Osteoblast (primary cell): ENCODE measurements at places on chromosomes 2 and 18. TPM values are rescaled to one million over a fixed set of nuclear protein-coding genes. Genes with fewer than 3 reads are reported as not detected.
A peak's percentile ranks its signal among the peaks of the same experiment; 100 is the strongest.

GRCh38 chr2:12430407-12431133 lies 286.2 kb upstream of the TRIB2 start:
- no peak for DNase-seq

- DNase-seq: no peak
These were observed 294.8 kb upstream of the DDX18 start for GRCh38 chr2:117519721-117520120.

DNA sequence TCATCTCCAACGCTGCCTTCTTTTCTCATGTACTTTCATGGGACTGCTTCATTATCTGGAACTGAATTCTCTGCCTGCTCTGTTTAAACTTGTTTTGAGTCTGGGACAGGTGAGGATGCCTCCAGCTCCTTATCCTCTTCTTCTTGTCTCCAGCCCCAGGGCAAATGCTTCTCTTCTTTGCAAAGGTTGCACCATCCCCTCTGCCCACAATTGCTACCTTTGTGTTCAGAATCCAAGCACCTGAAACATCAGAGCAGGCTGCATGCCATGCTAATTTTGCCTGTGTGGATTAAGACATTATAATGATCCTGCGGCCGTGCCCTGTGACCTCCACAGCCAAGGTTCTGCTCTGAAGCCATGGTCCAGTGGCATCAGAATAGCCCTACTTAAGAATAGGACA lies 309.5 kb downstream of the EPHA4 start:
- no peak for DNase-seq

The LGALSL gene
- total RNA-seq: 3.6 and 3.8 TPM in 2 replicates

- DNase-seq: peak; percentile 82
These were observed 101.3 kb downstream of the INHBB start for GRCh38 chr2:120447127-120447785.

DNA sequence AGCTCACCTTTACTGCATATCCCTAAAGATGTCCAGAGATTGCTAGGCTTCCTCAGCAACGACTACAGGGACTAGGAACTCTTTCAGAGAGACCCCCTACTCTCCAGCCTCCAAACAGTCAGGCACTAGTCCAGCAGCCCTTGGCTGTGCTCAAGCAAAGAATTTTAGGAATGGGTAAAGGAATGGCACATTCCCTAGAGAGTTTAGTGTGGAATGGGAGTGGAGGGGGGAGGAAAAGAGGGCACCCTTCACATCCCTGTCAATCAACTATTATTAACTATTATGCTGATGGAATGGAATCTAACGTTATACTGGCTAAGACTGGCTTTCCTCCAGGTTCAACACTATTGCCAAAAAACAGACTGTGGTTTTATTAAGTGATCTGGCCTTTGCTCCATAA lies 64.8 kb downstream of the IKZF2 start:
- no peak for DNase-seq

- DNase-seq: no peak
These were observed 129.7 kb downstream of the GALNT1 start for GRCh38 chr18:35711227-35711626.

DNA sequence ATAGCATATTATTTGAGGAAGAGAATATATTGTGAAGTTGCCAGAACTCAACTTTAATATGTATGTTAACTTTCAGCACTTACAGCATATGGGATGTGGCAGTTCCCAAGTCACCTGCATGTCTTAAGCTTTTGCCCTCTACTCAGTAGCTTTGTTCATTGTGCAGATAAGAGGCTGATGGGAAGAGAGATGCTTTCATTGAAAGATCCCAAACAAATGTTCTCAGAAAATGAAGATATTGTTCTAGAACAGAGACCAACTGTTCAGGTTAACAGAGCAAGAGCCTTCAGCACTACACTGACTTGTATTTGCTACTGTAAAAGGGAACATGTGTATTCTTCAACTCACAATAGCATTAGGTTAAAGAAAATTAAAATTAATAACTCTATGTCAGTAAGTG lies 28.1 kb downstream of the GAREM1 start:
- DNase-seq: no peak

The LRRC30 gene
- not detected in 2 replicates for total RNA-seq

GRCh38 chr2:134120406-134120732 lies 133.5 kb upstream of the MGAT5 start:
- no peak for DNase-seq

- DNase-seq: no peak
These were observed 7.6 kb downstream of the METAP1D start for GRCh38 chr2:172007372-172007771.

GRCh38 chr2:23426263-23426905 lies 41.4 kb downstream of the KLHL29 start:
- DNase-seq: no peak

The DAW1 gene
- total RNA-seq: under 0.01 TPM in 1 of 2 replicates, not detected in the other

GRCh38 chr18:57869221-57869620 lies 66.1 kb upstream of the ATP8B1 start:
- no peak for DNase-seq

GRCh38 chr2:183195998-183196409 lies 71.8 kb downstream of the NUP35 start:
- DNase-seq: no peak

- no peak for DNase-seq
These were observed 56.0 kb downstream of the CLHC1 start for GRCh38 chr2:55176094-55176415.

DNA sequence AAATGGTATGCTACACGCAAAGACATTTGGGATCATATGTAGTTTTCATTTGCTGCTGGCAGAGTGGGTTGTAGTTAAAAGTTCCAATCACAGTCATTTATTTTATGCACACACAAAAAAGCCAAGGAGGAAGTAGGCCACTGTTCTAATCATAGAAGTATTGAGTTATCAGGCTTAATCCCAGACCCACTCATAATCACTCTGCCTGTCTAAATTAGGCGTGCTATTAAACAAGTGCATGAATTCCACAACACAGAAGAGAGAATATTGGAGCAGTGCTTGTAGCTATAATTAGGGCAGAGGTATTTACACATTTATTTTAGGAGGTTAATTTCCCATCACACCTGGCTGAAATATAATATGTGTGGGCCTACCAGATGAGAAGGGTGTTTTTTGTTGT lies 65.7 kb upstream of the FIGN start:
- DNase-seq: no peak

DNA sequence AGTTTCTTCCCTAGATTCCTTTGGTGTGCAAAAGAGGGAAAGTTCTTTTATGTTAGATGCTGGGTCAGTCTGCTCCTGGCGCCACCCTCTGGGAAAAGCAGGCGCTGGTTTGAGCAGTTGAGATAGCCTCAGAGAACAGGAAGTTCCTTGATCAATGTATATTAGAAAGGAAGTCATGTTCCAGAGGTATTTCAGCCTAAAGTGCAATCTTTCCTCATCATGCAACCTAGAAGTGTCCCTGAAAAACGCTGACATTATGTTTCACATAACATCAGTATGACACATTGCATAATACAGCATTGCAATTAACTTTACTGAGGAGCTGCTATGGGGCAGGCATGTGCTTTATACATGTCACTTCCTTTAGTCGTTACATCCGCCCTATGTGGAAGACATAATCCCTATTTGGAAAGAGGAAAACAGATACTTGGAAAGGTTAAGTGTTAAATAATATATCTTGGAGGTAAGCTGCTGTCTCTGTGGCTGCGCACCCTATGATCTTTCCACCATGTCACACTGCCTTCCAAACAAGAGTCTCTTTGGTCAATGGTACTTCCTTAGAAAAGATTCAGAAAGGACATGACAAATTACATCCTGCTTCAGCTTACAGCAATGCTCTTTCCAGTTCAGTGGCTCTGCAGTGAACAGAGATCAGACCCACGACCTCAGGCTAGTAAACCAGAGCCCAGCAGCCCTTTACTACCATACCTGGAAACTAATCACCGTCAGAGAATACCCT lies 369.7 kb downstream of the RAD51AP2 start:
- peak; percentile 13 for DNase-seq

The SRD5A2 gene
- not detected in 2 replicates for total RNA-seq

DNA sequence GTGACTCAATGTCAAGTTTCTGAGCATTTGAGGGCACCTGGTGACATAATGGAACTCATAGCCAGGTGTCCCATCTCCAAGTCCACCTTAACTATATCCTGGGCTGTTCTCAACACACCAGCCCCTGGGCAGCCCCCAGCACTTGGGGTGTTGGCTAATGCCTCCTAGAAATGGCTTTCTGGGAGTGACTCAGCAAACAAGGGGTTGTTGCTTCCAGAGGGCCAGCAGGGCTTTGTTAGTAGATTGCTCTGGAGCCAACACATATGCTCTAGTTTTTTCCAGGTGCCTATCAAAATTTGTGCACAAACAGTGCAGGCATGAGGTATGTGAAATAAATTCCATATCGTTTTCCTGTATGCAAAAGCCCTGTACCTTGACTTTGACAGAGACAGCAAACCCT lies 448.4 kb downstream of the SLC4A3 start:
- no peak for DNase-seq

DNA sequence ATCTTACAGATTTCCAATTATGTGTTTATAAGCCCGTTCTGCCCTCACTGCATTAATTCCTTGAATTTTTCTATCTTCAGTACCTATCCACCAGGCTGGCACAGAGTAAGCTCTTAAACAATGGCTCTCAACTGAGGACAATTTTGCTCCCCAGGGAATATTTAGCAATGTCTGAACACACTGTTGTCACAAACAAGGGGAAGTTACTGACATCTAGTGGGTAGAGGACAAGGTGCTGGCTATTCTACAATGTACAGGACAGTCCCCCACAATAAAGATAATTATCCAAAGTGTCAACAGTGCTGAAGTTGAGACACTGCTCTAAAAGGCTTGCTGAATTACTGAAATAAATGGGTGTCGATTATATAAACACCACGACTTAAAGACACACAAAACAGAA lies 5.0 kb downstream of the NDUFS1 start:
- DNase-seq: no peak
